Naive B cell (primary cell): ENCODE measurements at places on chromosomes 5 and 9.

- DNase-seq = no peak
Measured at GRCh38 chr9:5518171-5518936, 8.0 kb downstream of the PDCD1LG2 start.

DNA sequence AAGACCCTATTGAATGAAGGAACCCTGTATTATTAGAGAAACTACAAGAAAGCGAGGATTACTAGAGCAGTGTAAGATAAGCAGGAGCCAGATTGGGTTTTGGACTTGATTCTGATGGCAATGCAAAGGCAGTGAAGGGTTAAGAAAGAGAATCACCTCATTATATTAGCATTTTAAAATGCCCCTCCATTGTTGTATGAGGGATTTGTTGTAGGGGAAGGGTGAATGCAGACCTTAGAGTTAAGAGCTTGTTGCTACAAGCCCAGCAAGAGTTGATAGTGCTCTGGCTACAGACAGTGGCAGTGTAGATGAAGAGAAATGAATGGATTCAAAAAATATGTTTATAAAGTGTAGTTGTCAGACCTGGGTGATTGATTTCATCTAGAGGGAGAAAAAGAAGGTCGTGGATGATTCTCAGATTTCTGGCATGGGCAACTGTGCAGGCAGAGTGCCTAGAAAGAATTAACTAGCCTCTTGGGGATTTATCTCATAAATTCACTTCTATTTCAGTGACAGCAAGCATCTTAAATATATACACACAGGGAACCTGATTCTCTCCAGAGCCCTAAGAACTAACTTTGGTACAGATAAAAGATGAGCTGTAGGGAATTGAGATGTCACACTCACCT lies 344.8 kb downstream of the ARRDC3 start:
- DNase-seq = no peak

- DNase-seq = no peak
Measured at GRCh38 chr5:43573058-43573457, 16.2 kb upstream of the PAIP1 start.

DNA sequence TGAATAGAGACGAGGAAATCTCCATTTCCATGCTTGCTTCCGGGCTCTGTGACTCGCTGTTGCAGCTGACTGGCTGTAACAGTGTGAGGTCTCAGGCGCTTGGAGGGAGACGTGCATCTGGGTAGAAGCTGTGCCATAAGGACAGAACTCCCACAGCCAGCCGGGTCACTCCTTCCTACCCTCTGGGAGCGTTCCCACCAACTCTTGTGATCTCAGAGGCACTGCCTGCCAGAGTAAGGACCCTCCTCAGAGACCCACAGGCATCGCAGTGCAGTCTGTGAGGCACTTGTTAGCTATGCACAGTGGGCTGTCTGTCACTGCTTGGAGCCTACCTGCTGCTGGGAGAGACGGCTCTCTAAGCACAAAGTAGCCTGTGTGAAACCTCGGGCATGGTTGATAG lies 203.4 kb upstream of the SEMA6A start:
- DNase-seq = no peak

- DNase-seq = no peak
Measured at GRCh38 chr5:40667161-40667663, 12.5 kb upstream of the PTGER4 start.

- DNase-seq = no peak
Measured at GRCh38 chr9:34994260-34994899, 4.8 kb downstream of the DNAJB5 start.

DNA sequence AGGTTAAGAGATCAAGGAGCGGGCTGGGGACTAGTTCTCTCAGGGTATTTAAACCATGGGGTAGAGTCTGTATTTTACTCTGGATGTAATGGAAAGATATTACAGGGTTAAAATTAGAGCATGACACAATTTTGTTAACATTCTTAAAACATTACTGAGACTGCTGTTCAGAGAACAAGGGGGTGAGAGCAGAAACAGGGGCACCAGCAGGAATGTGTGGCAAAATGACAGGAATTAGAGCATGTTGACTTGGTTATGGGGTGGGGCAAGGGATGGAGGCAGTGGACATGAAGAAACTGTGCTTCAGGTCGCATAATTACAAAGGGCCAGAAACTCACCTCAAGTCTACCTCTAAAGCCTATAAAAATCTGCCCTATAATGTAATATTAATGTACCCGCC lies 75.0 kb downstream of the TMEM232 start:
- DNase-seq = no peak

DNA sequence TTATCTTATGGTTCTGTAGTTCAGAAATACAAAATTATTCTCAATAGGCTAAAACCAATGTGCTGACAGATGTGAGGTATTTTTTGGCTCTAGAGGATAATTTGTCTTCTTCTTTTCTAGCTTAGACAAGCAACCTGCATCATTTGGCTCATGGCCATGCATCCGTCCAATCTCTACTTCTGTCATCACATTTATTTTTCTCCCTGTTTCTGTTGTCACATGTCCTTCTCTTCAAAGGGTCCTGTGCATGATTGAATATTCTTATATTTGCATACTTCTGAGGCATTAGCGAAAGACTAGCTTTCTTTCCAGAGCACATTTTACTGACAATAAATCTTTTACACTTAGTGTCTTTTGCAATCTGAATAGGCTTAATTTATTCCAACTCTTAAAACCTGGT lies 564.7 kb downstream of the CDH10 start:
- no peak for DNase-seq

DNA sequence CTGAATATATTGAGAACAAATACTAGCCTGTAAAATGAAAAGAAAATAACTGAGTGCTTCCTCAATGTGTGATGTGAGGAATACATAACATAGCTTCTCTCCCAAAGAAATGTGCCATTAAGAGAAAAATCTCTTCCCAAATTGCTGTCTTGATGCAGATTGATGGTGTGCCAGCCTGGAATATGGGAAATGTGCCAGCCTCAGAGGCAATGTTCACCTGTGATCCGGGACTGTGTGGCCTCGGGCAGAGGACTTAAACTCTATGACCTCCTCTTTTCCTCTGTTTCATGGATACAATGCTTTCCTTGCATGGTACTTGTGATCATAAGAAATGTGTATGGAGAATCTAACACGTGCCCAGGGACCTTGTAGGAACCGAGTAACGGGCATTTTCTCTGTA lies 370.9 kb downstream of the DIRAS2 start:
- no peak for DNase-seq

DNA sequence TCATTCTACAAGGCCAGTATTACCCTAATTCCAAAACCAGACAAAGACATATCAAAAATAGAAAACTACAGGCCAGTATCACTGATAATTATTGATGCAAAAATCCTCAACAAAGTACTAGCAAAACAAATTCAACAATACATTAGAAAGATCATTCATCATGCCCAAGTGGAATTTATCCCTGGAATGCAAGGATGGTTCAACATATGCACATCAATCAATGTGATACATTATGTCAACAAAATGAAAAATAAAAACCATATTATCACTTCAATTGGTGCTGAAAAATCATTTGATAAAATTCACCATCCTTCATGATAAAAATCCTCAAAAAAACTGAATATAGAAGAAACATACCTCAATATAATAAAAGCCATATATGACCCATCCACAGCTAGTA lies 115.2 kb upstream of the SLC27A6 start:
- DNase-seq = no peak

- no peak for DNase-seq
Measured at GRCh38 chr5:67619235-67619634, 422.6 kb upstream of the CD180 start.

DNA sequence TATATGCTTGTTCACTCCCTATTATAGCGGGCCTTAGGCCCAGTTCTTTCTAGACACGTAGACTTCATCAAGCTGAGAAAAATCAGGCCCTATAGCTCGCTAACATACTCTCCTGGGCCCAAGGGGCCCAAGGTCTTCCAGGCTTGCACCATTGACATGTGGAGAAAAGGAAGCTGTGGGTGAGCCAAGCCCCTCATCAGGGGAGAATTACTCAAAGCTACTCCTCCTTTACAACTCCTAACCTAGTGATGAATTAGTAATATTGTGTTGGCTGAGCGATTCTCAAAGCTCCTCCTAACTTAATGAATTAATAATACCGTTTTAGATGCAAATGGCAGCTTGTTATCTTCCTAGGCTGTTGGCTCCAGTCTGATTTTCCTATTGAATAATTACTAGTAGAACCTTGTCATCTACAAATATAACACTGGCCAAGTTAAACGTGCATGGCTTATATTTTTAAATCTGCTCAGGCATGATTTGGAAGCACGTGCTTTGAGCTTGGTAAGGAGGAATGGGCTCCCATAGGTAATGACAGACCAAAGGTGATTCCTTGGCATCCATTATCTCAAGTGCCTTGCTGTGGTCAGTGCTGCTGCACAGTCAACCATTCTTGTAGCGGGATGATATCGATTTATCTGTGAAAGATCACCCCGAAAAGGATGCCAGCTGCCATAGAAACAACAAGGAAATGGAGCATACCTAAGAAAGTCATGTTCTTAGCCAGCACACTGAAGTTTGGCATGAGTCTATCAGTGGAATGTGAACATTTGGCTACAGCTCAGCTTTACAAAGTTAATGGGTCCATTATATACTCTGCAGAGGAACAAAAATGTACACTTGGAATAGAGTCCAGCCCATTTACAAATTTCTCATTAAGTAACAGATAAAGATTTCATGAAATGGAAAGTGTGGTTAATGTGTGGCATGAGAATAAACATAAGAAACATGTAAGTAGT lies 23.8 kb downstream of the LVRN start:
- no peak for DNase-seq

DNA sequence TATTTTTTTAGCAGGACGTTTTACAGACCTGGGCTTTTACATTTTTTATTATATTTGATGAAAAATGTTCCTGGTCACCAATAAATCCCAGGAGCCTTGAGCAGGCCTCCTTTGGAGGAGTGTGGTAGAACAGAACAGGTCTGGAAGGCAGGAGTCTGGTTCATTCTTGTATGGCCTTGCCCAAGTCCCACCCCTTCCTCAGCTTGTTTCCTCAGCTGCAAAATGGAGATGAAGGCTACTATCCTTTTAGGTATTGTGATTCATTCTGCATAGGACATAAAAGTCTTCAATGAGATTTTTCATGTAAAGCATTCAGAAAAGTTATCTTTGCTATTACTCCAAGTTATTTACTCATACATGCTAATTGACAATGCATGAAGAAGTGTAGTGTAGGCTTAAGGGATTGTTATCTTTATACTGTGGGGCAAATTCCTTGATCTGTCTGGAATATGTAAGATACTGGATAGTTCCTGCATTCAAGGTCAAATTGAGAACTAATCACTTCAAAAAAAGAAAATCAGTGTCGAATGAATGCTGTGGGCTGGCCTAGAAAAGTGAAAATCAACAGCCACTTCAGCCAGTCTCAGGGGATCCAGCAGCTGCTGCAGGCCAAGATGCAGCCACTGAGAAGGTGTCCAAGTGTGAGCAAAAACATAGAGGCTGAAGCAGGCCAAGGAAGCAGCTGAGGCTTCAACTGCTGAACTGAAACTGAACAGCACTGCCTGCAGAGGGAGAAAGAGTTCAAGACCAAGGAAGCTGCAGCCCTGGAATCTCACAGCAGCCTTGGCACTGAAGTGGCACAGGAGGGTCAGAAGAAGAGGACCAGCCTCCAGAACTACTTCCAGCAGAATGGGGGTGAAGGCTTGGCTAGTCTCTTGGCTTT lies 15.5 kb upstream of the SLC36A3 start:
- DNase-seq = peak; percentile 5

- no peak for DNase-seq
Measured at GRCh38 chr5:67858471-67859031, 357.0 kb upstream of the PIK3R1 start.

- no peak for DNase-seq
Measured at GRCh38 chr5:55570026-55570425, 35.3 kb upstream of the PLPP1 start.

DNA sequence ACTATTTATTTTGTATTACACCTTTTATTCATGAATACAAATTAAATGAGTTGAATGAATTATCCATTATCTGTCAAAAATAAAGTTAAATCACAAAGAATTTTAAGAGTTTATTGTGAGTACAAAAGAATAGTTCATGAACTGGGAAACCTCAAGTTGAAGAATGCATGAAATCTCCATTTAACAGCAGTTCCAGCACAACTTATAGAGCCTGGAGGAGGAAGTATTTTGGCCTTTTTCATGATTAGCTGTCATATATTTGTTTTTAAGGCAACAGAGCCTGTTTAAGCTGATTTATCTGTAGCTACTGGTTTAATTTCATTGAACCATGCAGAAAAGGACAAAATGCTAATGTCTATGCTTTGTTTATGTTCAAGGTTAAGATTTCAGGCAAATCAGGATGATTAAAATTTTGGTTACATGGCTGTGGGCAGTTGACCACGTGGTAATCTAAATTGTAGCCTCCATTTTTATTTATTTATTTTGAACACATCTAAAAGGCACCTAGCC lies 12.2 kb downstream of the SPINK1 start:
- DNase-seq = no peak

- no peak for DNase-seq
Measured at GRCh38 chr9:77440057-77440456, 208.1 kb downstream of the GNA14 start.

DNA sequence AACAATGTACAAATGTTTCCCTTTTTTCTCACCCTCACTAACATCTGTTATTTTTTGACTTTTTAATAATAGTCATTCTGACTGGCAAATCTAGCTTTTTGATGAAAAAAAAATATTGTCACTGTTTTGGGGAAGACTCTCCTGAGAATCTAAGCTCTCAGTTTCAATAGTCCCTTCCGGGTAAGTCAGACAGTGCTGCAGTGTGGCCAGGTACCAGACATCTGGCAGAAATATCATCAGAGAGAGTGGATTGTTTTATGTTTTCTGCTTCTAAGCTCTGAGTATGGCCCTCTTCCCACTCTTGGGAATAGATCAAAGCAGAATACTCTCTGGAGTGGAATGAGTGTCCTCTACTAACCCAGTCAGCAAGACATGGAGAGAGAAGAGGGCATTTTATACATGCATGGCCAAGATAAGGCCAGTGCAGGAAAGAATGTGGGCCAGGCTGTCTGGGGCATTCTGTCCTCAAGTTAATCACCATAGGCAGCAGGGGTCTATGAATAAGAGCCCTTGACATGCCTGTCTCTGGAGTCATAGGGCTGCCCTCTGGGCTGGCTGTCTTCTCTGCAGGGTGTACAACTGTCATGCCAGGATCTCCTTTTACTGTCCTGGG lies 38.5 kb upstream of the OR2S2 start:
- no peak for DNase-seq

- peak; percentile 8 for DNase-seq
Measured at GRCh38 chr5:80181618-80182211, 74.1 kb downstream of the SERINC5 start.

- no peak for DNase-seq
Measured at GRCh38 chr5:1039706-1040260, 31.2 kb downstream of the NKD2 start.
